ENCODE measurements at places on chromosomes 11 and 22.

DNA sequence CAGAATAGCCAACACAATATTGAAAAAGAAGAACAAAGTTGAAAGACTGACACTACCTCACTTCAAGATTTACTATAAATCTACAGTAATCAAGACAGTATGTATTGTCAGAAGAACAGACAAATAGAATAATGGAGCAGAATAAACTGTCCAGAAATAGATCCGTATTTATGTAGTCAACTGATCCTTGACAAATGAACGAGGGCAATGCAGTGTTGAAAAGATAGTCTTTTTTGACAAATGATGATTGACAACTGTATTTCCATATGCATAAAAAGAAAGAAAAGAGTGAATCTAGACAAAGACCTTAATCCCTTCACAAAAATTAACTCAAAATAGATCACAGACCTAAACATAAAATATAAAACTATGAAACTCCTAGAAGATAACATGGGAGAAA is 767.1 kb downstream of the KCNA4 start:
- no peak for DNase-seq

GRCh38 chr22:28737701-28738100 is 3.9 kb downstream of the CHEK2 start:
- DNase-seq, result no peak

DNA sequence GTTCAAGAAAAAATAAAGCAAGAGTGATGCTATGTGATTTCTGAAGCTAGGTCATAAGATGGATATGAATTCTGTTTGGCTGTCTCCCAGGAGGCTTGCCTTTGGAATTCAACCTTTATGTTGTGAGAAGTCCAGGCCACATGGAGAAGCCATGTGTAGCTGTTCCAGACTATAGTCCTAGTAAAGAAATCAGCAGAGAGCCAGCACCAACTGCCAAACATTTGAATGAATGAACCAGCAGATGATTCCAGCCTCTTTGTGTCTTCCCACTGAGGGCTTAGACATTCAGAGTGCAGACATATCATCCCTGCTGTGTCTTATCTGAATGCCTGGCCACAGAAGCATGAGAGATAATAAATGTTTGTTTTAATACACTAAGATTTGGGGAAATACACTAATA is 1150.6 kb downstream of the DLG2 start:
- DNase-seq, result no peak

GRCh38 chr11:61752117-61752924 is at the start of gene MYRF:
TSS of gene MYRF (plus strand) at chr11:61752636. CDS start at chr11:61752745, 109 bp downstream.
- DNase-seq, result peak; percentile 68

- no peak for DNase-seq
Measured at GRCh38 chr11:64757549-64758329, 2.0 kb downstream of the PYGM start.

- DNase-seq, result no peak
Measured at GRCh38 chr22:45584621-45585436, 82.1 kb downstream of the FBLN1 start.

DNA sequence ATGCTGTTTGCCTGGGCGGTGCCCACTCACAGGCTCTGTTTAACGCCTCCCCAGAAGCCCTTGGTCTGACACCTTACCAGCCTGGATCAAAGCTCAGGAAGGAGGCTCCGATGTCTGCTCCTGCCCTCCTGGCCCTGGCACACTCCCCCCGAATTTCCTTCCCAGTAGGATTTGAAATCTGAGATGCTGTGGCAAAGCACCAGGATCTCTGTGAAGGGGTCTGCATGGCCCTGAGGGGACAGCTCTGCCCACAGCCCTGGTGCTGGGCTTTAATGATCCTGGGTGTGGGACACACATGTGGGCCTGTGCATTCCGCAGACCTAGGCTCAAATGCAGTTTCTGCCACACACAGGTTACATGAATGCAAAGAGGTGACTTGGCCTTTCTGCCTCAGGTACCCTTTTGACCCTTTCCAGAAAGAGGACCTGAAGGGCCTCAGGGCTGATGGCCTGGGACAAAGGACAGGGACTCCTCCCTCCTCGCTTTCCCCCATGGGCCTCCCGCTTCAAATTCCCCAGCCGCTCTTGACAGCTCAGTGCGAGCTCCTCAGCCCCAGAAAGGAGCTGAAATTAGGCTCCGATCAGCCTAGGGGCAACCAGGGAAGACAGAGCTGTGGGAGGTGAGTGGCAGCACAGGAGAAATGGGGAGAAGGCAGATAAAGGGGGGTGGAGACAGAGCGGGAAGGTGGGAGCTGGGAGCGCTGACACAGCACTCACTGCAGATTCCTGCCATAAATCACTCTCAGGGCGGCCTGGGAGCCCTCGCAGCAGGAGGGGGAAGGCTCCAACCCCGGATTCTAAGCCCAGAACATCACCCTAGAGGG is 41.3 kb downstream of the TRIM29 start:
- DNase-seq, result no peak

GRCh38 chr11:16788141-16789062 is 50.0 kb downstream of the C11orf58 start:
- DNase-seq, result peak; percentile 54

DNA sequence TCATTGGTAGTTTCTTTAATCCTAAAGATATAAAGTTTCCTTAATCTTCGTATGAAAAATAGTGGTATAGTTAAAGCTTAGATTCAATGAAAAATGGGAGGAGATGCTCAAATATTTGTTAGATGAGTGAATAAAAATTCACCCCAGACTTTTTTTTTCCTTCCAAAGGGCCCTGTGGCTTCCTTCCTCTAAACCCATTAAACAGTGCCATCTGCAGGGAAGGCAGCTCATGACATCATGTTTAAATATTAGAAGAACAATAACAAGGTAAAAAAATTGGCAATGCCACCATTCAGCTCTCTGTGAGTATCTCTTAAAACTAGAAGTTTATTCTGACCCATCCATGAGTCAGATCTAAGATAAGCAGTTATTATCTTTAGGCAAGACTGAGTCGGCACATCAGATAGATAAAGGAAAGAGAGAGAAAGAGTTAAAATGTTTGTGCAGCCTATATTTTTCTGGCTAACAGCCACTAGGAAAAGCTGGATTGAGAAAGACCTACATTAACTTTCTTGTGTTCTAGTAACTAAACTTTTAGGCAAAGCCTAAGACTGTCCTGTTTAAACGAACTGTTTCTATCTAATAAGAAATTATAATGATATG is 19.1 kb upstream of the OOSP1 start:
- peak; percentile 29 for DNase-seq

- no peak for DNase-seq
Measured at GRCh38 chr22:42997582-42998090, 17.3 kb downstream of the PACSIN2 start.

DNA sequence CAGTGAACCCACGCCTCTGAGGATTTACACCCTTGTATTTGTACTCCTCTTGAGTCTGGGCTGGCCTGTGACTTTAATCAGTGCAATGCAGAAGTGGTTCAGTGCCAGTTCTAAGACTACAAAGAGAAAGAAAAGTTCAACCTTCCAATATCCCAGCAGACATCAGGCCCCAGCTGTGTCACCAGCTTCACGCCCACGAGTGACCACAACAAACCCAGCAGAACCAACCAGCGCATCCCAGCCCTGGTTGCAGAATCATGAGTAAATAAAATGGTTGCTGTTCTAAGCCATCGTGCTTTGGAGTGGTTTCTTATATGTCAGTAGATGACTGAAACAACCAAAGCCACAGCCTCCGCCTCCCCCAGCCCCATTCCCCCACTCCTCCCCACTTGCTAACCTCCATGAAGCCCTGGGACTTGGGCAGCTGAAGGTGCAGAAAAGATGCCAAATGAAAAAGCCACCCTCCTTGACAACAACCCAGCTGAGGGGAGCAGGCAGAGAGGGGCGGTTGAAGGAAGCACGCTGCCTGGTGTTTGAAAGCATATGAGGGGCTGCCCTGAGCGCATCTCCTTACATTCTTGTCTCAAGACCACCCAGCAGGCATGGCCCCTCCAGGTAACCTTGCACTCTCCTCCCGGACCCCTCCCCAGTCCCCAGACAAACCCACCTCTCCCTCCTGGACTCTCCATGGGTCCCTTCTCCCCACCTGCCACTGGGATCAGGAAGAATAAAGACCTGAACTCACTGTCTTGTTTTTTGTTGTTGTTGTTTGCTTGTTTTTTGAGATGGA is 20.9 kb downstream of the TSKU start:
- peak; percentile 16 for DNase-seq

GRCh38 chr11:41334007-41334933 is 125.2 kb downstream of the LRRC4C start:
- no peak for DNase-seq
